ENCODE measurements at places on chromosomes 7 and 10.

DNA sequence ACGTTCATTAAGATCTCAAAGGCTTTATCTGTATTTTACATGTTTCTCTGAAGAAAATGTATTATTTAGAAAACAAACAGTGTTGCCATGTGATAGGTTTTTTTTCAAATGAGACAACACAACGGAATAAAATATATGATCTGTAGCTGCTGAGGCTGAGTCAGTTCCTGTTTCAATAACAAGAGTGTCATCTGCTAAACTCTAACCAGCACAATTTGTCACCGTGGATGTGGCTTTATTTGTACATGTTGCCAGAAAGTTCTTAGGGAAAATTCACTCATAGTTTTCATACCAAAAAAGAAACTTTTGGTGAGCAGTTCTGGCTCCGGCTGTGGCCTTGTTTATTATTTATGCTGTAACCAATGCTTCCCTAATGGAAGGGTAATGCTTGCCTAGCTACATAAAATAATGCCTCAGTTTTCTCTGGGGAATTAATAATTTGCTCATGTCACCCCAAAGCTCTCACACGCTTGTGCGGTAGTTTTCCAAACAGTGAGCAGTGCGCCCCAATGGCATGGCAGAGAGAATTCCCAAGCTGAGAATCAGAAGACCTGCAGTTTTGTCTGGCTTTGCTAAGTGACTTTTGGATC lies 20.3 kb upstream of the KLF6 start:
- DNase-seq = no peak

DNA sequence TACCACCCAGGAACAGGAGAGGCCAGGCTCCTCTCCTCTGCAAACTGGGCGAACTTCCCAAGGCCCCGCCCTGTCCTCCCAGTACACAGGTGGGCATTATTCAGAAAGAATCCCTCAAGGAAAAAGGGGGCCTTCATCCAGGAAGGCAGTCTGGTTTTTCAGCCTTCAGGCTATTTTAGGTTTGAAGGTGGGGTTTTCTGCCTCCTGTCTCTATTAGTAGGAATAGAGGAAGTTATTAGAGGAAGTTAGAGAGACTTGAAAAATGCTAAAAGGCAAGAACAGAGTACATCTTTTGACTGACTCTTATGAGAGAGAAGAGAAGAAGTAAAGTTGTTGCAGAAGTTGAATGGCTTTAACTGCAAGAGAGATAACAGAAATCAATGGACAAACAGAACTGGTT lies 250.9 kb upstream of the SORCS1 start:
- DNase-seq = no peak

GRCh38 chr7:124072603-124073309 lies 39.9 kb upstream of the TMEM229A start:
- DNase-seq = no peak

DNA sequence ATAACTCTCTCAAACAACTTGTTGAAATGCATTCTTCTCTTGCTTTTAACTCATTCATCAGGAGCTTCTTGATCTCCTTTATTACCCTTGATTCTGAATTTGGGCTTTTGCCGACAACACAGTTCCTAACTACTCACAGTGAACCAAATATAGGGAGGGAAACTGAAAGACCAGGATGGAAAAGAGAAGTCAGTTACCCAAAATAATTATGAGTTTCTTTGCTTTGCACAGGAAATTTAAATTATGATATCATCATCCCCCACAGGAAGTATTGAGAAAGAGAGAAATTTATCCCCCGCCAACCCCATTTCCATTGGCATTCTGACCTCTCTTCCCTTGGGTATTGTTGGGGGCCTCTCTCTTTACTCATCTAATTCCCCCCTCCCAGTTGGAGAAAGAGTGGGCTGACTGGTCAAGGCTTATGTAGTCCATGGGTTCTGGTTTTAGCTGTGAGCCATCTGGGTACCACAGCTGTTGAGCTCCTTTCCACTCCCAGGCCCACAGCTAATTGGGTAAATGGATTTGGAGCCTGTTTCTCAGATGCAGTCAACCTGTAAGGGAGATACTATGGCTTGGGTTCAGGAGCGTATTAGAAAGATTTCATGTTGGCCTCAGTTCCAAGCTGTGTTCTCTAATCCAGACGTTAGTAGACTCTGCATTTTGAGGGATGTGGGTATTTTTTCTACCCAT lies 109.0 kb downstream of the FZD1 start:
- DNase-seq = no peak

DNA sequence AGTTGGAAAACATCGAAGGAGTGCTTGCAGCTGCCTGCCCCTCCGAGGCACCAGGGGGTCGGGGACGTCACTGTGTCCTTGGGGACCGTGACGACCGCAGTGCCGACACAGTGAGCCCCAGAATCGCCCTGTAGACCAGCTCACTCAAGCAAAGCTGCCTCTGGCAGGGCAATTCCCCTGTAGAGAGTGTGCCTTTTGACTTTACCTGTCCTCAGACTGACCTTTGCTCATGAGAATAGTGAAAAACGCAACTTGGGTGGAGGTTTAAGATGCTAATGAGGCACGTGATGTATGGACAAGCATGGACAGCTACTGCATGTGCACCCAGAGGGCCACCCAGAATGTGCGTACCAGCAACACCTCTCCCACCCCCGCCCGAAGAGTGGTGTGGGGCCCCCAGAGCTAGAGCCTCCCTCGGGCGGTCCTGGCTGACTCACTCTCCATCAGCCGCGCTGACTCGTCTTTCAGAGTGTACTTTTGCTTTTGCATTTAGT lies 271.9 kb downstream of the ADARB2 start:
- no peak for DNase-seq

GRCh38 chr10:124473070-124473469 lies 11.4 kb downstream of the LHPP start:
- DNase-seq = no peak

GRCh38 chr10:30029872-30030256 lies 29.5 kb downstream of the JCAD start:
- no peak for DNase-seq

DNA sequence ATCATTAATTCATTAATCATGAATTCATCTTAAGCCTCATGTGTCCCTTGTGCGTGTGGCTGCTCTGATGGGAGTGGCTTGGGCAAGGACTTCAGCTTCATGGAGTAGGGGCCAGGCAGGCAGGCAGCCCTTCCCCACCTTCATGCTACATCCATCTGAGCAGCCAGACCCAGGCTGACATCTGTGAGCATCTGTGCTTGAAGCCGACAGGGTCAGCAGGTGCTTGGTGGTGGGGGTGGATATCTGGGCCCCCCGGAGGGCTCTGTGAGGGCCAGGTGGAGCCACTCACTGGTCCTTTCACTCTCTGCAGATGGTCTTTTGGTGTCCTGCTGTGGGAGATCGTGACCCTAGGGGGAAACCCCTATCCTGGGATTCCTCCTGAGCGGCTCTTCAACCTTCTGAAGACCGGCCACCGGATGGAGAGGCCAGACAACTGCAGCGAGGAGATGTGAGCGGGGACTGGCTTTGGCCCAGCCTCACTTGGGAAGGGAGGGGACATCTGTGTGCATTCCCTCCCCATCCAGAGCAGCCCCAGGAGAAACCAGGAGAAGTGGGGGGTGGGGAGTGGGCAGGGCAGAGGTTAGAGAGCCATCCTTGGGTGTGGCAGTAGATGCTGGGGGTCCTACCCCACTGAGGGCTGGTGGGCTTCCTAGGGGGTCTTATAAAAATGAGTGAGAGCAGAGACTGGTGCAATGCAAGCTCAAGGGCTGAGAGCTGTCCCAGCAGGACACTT lies 14.7 kb upstream of the CSGALNACT2 start:
- DNase-seq = no peak

- DNase-seq = no peak
Observed at GRCh38 chr10:124448696-124449169, 1.1 kb downstream of the NKX1-2 start.

- DNase-seq = no peak
Observed at GRCh38 chr7:13910805-13911551, 78.5 kb downstream of the ETV1 start.

DNA sequence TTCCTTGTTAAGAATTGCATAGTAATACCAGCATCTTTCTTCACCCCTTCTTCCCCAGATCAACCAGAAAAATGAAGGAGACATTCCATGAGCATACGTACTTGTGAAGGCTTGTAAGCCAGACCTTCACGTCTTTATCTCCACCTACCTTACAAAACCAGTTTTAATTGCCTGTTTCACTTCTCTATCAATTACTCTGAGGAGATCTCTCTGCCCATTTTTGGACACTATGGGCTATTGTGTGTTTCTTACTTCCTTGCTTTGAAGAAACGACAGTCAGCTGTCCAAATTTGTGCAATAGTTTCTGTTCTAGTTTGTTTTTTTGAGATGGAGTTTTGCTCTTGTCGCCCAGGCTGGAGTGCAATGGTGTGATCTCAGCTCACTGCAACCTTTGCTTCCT lies 349.7 kb upstream of the MBL2 start:
- no peak for DNase-seq

DNA sequence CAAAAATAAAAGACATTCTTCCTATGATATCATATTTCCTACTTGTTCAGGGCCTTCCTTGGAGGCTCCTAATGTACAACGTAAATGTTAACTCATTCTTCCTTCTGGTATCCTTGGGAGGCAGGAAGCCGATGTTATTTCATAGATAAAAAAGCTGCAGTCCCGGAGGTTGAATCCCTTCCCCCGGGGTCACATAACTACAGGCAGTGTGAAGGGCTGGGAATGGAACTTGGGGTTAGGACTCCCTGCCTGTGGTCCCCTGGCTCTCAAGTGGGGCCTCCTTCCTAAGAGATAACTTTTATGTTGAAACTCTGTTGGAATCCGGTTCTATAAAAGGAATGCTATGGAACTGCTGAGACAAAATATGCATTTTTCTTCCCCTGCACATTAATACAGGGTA lies 14.9 kb upstream of the CCDC3 start:
- no peak for DNase-seq

GRCh38 chr10:104893701-104894100 lies 252.6 kb downstream of the SORCS3 start:
- DNase-seq = no peak

DNA sequence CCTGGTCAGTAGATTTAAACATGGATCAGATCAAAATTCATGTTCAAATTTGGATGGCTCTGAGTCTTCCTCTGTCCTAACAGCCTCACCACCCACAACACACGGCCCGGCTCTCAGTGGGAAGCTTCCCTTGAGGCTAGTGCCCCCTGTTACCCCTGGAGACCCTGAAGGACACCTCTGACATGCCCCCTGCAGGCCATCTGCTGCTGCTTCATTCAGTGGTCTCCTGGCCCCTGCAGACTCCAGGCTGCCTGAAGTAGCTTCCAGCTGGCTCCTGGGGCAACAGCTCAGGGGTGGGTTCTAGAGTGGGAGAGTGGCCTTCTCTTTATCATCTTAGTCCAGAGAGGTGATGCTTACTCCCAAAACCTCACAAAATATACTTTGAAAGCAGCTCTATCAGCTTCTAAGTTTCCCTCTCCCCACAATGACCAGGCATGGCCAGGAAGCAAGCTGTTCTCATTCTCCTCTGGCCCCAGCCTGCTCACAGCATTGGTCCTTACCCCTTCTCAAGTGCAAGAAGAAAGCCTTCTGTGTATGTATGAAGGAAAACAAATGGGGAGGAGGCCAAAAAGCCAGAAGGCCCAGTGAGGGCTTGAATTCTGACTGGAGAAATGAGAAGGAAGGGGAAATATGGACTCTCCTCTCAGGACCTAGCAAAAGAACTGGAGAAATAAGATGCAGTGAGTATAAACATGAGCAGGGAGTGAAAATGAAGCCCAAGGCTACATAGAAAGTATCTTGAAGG lies 189.6 kb upstream of the INHBA start:
- DNase-seq = no peak

- no peak for DNase-seq
Observed at GRCh38 chr7:35267411-35267810, 13.5 kb upstream of the TBX20 start.

GRCh38 chr10:113732160-113732881 lies 19.2 kb upstream of the PLEKHS1 start:
- no peak for DNase-seq

DNA sequence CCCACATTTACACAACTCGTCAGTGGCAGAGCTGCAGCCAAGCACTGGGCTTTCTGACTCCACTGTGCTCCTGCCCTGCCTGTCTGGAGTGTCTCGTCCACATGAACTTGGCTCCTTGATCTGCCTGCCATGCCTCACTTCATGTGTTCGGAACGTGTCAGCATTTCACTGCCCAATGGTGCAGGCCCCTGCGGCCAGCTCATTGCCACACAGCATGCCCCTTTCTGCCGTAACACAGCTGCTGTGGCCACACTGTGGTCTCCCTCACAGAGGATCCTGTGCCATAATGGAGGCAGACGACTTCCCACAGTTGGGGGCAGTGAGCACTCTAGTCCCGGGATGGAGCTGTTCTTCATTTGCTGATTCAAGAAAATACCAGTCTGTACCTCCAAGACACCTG lies 94.2 kb upstream of the GJD4 start:
- no peak for DNase-seq

- DNase-seq = no peak
Observed at GRCh38 chr7:18689551-18689950, 194.0 kb downstream of the HDAC9 start.

GRCh38 chr7:36472141-36472729 lies 82.6 kb downstream of the ANLN start:
- DNase-seq = no peak

GRCh38 chr10:45199205-45199740 lies 116.1 kb downstream of the OR13A1 start:
- DNase-seq = no peak

- no peak for DNase-seq
Observed at GRCh38 chr10:132271458-132272230, 36.1 kb downstream of the STK32C start.

DNA sequence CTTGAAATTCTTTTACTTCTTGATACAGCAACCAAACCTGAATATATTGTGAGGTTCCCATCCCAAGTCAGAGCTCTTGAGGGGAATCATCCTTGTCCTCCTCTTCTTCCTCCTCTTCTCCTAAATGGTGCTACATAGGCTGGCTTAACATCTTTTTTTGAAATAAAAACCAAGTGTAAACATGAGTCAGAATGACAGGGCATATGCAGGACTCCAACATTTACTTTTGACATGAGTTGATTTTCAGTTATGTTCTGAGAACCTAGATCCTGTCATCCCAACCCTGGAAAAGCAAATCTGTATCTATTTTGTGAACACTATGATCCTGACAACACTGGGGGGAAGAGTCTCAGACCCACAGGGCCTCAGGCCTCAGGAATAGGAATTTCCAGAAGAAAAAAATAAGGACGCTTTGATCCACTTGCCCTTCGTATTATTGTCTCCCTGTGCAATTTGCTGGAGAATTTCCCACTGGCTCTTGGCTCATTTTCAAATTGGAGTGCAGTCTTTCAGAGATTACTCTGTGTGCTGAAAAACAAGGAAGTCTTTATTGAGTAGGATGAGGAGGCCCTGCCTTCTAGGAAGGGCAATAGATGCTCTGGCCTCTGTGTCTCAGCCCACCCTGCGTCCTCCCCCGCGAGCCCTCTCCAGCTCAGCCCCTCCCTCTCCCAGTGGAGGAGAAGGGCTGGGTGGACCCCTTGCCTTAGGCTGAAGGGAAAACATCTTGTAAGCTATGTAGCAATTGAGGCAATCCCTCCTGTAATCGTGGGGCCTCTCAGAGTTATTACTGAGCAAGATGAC lies 121.6 kb downstream of the CREB5 start:
- DNase-seq = no peak
